ENCODE measurements at places on chromosomes 11 and 22.

DNA sequence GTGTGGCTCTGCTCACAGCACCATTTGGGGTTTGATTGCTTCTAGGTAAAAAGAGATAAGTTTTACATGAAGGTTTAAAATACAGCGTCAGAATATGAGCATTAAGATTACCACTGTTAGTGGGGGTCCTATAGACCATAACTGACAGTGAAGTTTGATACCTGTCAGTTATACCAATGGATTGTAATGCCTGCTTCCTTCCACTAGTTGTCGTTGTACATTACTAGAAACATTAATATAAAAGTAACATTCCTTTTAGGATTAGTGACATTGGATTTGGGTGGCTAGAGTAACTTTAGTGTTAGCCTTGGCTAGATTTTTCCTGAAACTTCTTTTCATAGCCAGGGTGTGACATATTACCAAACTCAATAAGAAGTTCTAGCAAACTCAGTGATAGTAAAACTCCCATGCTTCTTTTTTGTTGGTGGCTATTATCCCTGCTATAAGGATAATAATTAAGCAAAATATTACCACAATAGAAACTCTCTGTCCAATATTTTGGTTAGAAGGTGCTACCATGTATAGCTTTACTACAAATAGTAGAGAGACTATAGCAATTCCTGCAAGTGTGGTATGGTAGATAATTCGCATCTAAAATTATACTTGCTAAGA is 57.1 kb downstream of the FAM181B start:
- DNase-seq: no peak

DNA sequence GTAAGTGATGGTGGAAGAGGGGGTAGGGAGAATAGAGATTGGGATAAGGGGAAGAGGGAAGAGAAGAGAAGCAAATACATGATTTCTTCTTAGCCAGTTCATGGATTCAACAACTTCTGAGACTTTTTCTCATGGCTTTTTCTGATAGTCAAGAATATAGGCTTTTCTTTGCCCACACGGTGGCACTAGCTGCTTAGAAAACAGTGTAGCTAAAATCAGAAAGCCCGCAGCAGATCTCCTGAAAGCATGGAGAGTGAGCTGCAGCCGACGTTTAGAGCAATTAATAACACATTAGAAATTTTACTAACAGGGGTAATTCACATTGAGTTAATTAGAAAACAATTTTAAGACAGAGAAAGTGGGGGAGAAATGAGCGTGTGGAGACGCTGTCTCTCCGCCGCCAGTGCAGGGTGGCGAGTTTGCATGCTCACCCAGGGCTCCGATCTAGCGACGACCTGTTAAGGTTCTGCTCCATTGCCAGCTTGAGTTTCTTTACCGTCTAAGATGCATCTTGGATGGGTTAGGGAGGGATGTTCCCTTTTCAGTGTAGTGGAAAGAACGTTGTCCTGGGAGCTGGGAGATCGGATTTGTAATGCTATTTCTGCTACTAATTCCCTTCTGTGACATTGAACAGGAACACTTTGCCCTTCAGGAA is 3.3 kb upstream of the RAG1 start:
- peak; percentile 51 for DNase-seq

DNA sequence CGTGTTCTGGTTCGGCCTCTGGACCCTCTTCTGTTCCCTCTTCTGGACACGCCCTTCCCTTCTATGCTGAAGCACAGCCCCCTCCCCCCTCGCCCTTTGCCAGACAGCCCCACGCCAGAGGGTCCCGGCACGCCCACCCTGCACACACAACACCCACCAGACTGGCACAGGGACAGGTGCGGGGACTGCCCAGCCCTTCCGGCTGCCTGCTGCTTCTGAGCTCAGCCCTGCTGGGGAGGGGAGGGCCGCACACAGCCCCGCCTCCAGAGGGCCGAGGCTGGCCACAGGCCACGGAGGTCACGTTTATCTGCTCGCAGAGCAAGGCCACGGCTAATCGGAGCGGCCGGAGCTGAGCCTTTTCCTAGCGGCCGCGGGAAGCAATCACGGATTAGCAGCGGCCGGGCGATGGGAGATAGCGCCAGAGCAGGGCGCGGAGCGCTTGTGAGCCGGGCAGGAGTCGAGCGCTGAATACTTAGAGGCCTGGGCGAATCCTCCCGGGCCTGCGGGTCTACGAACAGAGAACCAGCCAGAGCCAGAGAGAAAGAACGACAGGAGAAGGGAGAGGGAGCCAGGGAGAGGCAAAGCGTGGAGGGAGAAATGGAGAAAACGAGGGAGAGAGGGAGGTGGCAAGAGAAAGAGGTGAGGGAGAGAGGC is 21.5 kb downstream of the OTUB1 start:
- DNase-seq: peak; percentile 86

GRCh38 chr11:118068206-118068944 is 8.5 kb upstream of the TMPRSS4 start:
- DNase-seq: peak; percentile 54

DNA sequence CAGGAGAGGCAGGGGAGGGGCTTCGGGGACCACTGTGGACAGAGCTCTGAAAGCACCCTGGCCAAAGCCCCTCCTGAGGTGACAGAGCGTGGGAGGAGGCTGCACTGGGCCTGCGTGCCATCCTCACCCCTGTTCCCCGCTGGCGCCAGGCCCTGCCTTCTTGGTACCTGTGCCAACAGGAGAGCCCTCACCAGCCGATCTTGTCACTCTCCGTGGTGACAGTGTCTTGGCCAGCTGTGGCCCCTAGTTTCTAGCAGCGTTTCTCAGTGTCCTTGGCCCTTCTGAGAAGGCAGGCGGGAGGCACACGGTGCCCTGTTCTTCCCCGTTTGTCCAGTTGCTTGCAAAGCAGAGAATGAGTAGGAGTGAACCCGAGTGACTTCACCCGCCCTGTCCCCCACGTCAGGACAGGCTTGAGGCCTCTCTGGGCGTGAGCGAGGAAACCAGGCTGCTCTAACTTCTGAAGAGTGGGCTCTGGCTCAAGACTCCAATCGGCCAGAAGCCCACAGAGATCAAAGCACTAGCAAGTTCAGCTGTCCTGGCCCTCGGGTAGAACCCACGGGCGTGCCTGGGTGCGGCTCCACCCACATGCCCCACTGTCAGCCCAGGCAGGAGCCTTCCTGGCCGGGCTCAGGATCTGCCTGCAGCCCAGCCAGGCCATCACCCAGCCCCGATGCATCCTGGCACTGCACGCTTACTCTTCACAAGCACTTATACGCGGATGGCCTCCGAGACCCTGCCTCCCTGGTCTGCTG is 60.2 kb upstream of the EMID1 start:
- DNase-seq: no peak

Data from glutamatergic neuron (in vitro differentiated cells).